ENCODE measurements at places on chromosomes 3 and 15.

DNA sequence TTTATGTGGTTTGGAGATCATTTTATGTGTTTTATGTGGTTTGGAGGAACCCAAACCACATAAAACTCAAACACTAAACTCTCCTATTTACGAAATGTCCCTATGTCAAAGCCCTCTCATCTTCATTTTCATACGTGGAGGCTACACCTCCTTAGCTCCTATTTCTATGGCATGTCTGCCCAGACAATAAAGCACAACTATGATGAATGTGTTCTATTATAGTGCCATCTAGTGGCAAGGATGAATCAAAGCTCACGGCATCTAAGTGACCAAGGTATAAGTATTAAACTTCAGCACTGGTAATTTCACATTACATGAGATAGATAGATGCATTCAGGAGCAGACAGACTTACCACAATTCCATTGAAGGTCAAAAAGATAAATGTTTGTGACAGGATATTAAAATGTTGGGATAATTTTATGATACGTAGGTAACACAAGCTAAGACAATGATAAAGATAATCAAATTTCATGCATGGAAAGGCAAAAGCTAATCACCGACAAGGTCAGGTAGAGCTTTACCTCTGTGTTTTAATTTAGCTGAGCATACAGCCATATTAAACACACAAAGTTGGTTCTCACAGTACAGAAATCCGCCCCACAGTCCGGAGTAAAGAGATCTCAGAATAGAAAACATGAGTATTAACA is 130.6 kb upstream of the FHIT start:
- DNase-seq, result no peak

GRCh38 chr15:59165726-59166125 is 40.9 kb upstream of the LDHAL6B start:
- DNase-seq, result no peak

DNA sequence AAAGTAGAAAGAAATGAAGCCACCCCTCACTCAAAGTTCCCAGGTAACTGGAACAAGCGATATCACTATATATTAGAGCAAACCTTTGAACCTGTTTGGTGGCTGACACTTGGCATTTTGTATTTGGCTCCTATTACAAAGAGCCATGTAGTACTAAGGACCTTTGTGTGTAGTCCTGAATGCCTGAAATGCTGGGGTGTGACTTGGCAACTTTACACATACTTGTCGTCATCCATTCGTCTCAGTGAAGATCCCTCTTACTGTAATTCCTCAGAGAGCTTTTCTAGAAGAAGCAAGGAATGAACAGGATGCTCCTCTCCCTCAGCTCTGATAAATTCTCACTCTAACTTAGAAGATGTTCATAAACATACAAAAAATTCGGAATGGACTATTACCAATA is 216.1 kb upstream of the CDIN1 start:
- no peak for DNase-seq

DNA sequence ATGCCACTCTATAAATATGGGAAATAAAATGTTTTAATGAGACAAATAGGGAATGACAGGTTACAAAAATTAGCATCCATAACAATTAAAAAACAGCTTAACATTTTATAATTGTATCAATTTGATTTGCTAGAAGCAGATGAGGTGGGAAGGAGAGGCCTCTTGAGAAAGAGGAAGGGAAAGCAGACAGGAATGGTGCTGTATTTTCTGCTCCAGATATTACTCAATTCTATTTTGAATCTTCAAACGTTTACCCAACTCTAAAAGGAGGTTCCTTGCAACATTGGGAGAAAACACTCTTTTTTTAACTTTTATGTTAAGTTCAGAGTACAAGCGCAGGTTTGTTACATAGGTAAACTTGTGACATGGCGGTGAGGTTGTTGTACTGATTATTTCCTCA is 44.9 kb upstream of the ALDH1A3 start:
- no peak for DNase-seq

DNA sequence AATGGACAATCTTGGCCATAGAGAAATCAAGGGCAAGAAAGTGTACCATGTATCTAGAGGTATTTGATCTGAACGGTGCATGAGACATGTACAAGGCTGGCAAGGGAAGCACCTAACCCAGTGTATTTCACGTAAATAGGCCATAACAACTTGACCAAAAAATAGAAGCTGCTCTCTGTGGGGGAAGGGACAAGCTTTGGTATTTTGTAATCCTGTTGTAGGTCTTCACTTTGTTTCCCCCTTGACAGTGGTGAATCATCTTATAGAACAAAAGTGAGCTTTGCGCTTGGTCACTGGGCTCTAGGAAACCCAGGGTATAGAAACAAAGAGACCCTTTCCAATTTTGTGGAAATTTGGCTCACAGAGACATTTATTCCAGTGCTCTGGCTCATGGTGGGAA is 21.0 kb downstream of the LARS2 start:
- DNase-seq, result no peak

DNA sequence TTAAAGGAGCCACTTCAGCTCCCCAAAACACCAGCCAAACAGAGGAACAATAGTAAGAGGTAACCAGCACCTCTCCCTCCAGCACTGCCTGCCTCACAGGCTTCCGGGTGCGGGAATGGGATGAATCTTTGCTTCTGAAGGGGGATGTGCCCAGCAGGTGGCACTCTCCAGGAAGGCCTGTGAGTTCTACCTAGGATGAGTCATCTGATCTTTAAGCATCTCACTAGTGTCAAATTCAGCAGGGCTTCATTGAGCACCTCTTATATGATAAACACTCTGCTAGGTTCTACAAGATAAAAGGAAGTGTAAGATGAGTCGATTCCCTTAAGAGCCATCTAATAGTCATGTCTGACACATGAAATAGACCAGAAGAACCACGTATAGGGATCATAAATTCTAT is 237.4 kb upstream of the UMPS start:
- DNase-seq, result no peak

GRCh38 chr15:22887157-22887951 is 48.9 kb downstream of the NIPA2 start:
- DNase-seq, result no peak

DNA sequence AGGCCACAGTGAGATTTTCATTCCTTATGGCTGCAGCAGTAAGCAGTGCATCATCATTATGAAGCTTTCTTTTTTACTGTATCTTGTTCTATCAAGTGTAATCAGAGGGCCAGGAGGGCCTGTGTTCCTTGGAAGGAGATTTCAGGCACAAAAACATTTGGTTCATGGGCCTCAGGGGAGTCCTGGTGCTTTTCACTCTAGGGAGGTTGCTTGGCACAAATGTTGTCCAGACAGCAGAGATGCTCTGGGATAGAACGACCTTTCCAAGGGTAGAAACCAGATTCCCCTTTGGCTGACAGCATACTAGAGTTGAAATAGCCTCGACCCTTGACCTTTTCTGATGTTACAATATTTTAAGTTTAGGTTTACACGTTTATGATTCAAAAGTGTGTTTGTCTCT is 95.3 kb upstream of the CLSTN2 start:
- no peak for DNase-seq

GRCh38 chr3:146050691-146051090 is 110.3 kb downstream of the PLOD2 start:
- DNase-seq, result no peak

GRCh38 chr3:40432793-40433192 is 24.3 kb upstream of the RPL14 start:
- no peak for DNase-seq

- DNase-seq, result no peak
Measured at GRCh38 chr15:45377609-45378148, 665 bp downstream of the GATM start.

GRCh38 chr3:193589616-193590015 is 3.4 kb upstream of the OPA1 start:
- no peak for DNase-seq

GRCh38 chr3:3196148-3196861 is 16.8 kb upstream of the CRBN start:
- DNase-seq, result peak; percentile 51

GRCh38 chr15:48754011-48754410 is 56.9 kb downstream of the CEP152 start:
- DNase-seq, result no peak

DNA sequence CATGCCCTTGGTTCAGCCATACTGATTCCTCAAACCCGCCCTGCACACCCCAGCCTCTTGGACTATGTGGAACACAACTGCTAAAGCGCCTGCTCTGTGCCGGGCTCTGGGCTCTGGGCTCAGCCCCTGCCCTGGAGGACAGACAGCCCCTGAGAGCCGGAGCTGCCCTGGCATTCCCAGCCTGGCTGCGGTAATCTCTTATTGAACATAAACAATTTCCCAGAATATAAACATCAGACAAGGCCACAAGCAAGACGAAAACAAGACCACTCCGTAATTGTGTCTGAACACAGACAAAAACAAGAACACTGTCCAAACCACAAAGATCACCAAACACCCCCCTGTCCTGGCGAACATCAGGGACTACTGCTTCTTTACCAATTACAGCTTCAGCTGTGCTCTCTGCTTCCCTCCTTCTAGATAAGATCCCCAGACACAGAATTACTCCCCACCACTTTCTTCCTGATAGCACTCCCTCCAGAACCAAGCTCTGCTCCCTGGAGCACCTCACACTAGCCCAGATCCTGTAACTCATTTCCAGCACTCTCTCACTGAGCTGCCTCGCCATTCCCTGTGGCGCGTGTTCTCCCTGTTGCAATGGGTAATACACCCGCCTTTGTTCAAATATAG is 57.1 kb upstream of the TLE3 start:
- DNase-seq, result no peak

DNA sequence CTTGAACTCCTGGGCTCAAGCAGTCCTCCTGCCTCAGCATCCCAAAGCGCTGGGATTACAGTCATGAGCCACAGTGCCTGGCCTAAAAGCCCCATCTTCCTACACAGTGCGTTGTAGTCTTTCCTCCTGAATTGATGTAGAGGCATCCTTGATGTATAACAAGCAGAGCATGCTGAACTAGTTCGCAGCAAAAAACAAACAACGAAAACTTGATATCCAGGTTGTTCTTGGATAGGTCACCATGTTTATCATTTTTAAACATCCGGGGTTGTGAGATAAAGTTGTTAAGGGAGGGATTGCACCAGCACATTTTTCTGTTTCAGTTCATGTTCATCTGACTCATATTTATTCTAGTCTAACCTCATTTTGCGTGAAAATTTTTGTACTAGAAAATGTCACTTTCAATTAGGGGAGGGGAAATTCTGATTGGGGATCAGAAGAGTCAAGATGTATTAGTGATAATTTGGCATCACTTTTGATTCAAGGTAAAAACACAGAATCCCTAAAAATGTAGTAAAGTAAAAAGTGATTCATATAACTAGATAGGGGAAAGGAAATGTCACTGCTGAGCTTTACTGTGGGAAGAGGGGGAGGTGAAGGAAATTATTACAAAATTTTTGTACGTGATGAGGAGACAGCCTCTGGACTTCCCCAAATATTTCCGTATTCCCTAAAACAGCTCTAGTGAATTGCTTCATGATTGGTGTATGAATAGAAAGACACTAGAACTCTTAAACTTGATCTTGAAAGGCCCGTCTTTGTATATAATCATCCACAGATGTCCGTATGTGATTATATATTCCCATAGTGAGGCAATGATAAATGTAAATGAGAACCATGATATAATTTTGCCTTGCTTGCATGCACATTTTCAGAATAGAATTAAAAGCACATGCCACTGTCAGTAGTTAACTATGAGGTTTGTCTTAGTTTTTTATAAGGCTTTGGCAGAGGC is 22.9 kb downstream of the RAB8B start:
- no peak for DNase-seq

DNA sequence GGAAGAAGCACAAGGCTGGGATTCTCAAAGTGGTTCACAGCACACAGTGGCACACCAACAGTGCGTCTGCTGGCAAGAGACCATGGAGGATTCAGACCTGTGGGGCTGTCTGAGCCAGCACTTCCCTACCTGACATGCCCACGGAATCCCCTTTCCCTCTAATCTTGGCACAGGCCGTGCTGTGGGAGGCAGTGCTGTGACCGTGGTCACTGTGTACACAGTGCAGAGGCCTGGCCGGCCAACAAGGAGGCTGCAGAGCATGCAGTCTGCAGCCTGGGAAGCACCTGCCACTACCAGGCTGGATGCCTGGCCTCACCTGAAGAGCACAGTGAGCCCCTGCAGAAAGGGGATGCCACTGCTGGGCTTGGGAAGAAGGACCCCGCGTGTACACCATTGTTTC is 301.0 kb upstream of the LYSMD4 start:
- DNase-seq, result no peak

DNA sequence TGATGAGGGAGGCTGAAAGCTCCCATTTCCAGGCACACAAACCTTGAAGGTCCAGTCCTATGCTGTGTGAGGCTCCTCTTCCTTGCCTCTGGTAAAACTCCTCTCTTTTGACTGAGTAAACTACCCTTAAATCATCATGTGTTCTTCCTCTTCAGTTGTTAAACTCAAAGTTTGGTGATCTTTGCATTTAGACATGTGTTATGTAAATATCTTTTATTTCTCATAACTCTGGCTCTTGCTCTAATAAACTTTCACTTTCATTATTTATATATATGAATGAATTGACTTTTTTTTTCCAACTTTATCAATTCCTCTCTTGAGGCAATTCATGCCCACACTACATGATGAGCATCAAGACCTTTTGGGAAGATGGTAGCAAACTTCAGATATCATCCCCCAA is 26.6 kb downstream of the SUCNR1 start:
- no peak for DNase-seq

GRCh38 chr15:55256281-55257011 is 33.2 kb downstream of the RAB27A start:
- no peak for DNase-seq

DNA sequence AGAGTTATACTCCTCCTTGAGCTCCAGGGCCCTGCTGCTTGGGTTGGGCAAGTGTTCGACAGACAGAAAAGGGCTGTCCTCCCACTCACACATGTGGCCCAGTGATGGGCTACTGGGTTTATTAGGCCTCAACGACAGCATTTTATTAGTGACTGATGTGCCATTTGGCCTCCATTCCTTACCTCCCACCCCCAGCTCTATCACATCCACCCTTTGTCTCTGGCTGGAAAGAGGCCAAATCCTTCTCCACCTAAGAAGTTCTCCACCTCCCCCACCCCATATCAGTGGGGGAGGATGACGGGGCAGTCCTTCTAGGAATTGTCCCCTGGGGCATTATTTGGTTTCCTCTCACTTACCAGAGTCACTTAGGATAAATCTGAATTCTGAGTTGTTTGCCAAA is 57.1 kb upstream of the WNT5A start:
- no peak for DNase-seq

DNA sequence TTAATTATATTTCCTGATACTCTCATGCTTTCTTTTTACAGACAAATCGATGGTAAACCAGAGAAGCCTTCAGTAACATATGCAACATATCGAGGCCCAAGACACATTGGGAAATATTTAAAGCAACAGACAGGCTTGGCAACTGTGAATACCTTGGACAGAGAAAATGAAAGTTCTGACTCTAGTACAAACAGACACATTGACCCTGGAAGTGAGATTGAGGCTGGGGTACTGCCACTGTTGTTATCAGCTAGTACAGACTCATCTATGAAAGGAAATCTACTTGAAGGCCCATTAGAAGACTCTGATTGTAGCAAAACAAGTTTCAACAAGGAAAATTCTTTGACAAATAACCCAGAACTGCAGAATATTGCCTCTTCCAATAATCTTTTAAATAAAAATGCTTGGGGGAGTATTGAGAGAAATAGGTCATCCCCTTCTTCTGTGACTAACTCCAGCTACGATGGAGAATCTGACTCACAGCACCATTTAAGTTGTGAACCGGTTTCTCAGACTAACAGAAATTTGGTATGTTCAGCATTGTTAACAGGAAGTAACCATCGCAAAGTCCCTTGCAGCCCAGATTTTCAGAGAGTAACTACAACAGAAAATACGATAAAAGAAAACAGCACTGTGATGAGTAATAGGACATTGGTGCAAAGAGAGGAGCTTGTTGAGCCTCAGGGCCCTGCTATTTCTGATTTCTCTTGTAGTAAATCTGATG is 50.2 kb downstream of the CRYBG3 start:
- no peak for DNase-seq

GRCh38 chr3:122351612-122352011 is 26.6 kb downstream of the CSTA start:
- no peak for DNase-seq
